Stimulated activated CD4-positive, alpha-beta T cell treated with anti-CD3 and anti-CD28 coated beads, Interleukin-1b, Interleukin-23, amount 100 ng/mL, for 4 hours (primary cell): ENCODE measurements at places on chromosomes 12 and 14.

DNA sequence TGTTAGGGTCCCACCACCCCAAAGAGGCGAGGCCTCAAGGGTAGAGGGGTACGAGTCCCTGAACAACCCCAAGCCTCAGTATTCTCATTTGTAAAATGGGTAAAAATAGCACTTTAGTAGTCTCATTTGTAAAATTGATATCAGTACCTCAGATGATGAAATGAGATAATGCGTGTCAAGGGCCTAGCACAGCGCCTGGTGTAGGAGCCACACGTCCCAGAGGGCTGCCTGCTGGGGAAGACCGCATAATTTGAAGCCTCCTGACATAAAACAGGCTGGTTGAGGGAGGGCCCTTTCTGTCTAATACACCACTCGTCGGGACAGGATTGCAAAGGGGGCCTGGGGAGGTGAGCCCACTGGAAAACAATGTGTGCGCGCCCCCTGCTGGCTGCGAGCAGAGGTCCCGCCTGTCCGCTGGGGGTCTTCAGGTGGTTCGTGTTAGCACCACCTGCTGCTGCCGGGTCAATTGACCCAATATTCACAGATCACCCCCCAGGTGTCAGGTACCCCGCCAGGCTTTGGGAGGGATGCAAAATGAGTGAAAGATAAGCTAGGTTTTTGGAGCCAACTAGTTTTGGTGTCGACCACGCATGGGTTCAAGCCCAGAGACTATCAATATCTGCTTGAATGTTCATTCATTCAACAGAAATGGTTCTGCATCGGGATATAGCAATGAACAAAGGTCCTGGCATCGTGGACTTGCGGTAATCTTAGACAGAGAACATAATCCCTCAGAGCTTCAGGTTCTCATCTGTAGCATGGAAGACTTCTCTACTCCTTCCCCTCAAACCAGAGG lies 24.7 kb upstream of the IRF2BPL start:
- peak; percentile 80 for DNase-seq

GRCh38 chr12:127716166-127716565 lies 550.8 kb upstream of the TMEM132C start:
- DNase-seq = no peak

DNA sequence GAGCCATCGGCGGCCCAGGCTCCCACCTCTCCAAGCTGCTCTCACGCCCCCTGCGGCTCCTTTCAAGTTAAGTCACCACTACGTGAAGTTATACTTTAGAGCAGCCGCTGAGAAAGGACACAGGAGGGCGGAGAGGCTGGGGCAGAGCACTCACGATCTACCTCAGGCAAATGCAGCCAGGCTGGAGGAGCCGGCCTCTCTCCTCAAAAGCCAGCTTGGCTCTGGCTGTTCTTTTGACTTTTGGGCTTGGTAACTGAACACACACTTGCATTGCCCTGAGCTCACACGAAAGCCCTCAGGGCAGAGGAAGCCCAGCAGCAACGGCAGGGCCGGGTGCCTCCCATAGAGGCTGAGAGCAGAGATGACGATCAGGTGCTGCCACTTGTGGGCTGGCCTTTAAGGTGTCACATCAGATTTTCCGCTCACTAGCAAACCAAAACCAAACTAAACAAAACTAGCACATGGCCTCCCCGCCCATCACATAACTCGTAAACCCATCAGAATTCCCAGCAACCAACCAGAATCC lies 75.2 kb downstream of the PITPNM2 start:
- DNase-seq = peak; percentile 53

GRCh38 chr12:29921307-29921706 lies 137.6 kb upstream of the TMTC1 start:
- DNase-seq = no peak
